ENCODE measurements at places on chromosomes 3 and 15.

DNA sequence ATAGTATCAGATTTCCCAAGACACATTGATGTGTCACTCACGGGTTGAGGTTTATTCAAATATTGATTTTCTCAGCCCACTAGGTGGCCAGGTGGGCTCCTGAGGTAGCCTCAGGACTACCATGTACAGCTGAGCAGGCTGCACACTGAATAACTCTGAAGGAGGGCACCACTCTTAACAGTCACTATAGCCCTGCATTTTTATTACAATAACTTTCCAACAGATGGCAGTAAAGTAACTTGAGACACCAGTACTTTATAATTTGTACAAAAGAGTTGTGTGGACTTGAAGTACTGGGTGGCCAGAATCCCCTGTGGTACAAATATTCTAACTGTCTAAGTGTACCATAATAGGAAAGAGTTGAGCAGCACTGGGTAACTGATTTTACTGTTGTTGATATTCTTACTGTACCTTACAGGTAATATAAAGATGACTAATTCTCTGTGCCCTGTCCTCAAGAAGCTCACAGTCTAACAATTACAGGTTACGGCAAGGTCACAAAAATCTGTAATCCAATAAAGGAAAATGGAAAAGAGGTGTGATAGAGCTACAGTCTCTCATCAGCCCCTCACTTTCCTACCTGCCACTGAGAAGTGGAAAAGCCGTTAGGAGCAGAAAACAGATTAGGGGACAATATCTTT, 76.0 kb downstream of the ETFA start:
- DNase-seq: peak; percentile 45

DNA sequence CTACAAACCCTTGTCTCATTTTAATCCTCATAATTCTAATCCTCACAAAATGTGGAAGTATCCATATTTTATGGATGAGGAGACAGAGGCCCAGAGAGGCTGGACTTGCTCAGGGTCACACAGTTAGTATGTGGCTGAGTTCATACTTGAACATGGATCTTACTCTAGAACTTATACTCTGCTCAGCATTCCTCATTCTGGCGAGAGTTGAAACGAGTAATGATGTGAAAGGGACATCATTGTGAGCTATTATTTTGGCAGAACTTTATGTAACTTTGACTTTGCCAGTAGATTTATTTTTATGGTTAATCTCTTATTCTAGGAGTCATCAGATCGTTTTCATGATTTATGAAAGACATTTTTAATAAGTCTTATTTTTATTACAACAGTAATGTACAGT, 17.5 kb downstream of the AKAP13 start:
- no peak for DNase-seq

DNA sequence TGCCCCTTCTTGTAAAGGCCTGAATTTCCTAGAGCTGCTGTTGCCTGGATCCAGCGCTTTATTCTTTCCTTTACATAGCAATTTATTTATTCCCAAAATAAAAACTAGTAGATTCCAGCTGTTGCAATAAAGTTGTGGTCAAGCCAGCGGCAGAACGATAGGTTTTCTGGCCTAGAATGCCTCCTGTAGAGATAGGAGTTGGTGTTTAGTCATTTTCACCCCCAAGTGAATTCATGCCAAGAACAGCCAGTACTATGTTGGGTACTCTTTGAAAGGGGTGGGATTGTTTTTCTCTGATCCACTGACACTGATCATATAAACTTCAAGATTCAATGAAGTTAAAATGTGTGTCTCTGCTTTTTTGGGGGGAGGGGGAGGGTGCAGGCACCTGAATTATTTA, 69.7 kb downstream of the KLHL25 start:
- DNase-seq: no peak

DNA sequence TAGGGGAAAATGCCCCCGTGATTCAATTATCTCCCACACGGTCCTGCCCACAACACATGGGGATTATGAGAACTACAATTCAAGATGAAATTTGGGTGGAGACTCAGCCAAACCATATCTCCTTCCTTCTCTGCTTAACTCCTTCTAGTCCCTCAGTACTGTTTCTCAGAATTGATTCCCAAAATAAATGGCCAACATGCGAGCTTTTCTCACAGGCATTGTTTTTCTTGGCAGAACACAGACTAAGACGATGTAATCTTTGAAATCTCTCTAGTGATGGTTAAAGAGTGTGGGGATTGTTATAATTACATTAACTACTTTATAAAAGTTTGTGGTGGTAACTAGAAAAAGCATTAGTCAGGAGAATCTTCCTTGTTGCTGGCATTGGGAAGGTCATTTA, 366.5 kb downstream of the LPP start:
- no peak for DNase-seq

- no peak for DNase-seq
Measured at GRCh38 chr3:133563186-133563591, 10.3 kb upstream of the CDV3 start.

DNA sequence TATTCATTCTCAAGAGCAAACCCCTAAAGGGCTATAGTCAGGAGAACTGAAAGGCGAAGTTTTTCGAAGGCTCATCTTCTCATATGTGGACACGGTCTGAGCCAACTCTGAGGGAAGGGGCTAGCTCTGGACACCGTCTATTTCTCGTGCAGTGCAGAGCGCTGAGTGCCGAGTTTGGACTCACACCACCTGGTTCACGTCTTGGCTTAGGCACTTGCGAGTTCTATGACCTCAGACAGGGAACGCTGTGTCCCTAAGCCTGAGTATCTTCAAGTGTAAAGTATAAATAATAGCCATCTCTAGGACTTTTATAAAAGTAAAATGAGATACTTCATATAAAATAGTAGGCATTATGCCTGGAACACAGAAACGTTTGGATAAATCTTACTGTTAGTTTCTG, 223.7 kb downstream of the FMN1 start:
- no peak for DNase-seq

DNA sequence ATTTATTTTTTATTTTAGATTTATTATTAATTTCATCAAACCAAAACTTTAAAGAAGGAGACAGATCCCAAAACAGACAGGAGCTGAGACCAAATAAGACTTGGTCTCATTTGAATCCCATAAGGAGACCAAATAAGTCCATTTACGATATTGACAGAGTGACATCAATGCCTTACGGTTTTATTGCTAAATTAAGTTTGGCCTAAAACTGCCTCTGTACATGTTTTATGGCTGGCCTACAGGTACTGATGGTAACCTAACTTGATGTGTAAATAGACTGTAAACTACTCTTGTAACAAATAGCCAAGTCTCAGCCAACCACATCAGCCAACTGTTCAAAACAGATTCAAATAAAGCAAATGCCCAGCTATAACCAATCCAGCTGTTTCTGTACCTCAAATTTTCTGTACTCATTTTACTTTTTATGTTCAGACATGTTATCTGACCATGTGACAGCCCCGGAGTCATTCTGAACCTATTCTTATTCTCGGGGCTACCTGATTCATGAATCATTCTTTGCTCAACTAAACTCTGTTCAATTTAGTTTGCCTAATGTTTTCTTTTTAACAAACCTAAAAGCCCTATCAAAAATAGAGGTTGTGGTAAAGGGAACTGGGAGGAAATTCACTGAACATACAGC, 89.4 kb upstream of the CDAN1 start:
- DNase-seq: no peak

DNA sequence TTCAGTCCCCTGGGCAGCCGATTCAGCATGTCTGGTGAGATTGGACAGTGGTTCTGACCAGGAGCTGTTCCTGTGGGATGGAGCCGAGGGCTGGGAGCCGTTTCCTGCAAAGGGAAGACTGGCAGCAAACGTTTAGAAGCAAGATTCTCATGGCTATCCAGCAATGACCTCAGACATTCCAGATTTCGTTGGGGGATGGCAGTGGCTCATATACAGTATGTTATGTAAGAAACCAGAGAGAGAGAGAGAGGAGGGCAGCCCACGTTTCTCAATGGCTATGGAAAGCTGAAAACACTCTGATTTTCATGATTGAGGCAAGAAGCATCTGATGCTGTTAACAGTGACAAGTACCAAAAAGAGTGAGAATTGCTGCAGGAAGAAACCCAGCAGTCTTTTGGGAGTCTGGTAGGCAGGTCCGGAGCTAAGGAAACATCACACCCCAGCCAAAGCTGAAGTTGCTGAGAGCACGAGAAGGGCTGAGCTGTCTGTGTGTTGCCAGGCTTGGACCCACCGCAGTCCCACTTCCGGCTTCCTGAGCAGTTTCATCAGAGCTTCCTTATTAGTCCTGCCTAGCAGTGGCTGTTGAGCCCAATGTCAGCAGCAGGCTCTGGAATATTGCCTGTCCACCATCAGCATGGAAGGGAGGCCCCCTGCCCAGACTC, 25.6 kb upstream of the VPS8 start:
- peak; percentile 96 for DNase-seq

DNA sequence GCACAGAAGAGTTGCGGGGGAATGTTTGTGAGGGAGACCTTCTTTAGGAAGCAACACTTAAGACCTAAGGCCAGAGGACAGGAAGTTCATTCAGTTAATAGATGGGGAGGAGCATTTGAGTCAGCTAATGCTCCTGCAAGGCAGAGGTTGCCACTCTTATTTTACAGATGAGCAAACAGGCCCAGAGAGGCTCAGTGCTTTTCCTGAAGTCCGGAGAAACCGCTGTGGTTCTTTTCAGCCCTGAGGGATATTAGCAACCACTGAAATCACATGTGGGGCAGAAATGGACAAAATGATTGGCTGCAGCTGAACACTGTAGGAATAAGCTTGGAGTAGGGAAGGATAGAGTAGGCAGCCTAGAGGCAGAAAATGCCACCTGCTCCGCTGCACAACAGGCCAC, 33.3 kb upstream of the RTP4 start:
- no peak for DNase-seq

- DNase-seq: no peak
Measured at GRCh38 chr3:151047636-151048035, 37.8 kb upstream of the MED12L start.

DNA sequence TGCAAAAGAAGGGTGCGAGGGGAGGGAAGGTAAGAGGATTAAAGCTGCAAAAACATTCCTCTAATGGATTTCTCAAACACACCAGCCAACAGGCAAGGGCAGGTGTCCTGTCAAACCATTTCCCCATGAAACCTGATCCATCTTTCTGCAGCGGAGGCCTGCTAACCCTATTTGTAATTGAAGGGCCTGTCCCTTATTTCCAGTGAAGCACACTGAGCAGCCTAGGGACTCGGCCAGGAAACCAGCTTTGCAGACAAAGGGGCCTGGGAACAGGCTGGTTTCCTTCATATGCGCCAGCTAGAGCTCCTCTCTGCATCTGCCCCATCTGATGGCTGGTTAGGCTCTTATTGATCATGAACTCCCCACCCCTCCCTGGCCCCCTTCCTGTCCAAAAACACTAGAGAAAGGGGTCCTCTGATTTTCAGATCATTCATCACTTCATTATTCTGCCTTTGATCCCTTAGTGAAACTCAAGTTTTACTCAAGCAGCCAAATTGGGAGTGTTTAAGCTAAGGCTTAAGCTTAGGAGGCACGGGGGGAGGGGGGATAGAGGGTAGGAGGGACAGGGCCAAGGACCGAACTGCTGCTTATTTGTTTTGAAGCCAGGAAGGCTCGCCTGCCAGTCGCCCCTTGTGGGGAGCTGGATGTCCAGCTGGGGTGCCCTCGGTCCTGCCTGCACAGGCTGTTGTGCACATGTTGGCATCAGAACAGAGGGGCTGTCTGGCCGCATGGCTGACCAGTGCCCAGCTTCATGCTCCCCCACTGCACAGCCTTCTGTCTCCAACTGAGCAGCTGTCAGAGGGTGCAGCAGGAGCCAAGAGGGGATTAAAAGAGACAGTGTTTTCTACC, 53.1 kb downstream of the BOC start:
- no peak for DNase-seq

- DNase-seq: no peak
Measured at GRCh38 chr15:22961762-22962161, 18.4 kb downstream of the CYFIP1 start.

GRCh38 chr15:50180091-50180490, 1.9 kb upstream of the SLC27A2 start:
- DNase-seq: no peak

DNA sequence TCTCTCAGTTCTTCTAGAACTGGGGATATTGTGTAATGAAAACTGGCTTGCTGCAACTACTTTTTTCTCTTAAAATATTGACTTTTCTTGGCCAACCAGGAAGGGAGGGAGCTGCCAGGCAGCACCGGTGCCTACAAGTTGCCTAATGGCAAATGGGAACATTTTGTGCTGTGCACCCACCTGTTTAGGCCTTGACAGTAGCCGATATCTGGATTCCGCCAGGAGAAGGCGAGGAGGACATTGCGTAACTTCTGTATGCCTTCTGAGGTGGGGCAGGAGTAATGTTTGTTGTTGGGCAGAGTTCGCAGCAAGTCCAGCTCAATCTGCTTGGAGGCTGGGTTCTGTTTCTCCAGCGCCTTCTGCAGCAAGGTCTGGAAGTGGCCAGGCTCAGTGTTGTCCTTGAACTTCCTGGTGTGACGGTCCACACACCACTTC, 64.9 kb downstream of the TBC1D2B start:
- no peak for DNase-seq

GRCh38 chr3:5431146-5431545, 243.6 kb downstream of the EDEM1 start:
- no peak for DNase-seq

DNA sequence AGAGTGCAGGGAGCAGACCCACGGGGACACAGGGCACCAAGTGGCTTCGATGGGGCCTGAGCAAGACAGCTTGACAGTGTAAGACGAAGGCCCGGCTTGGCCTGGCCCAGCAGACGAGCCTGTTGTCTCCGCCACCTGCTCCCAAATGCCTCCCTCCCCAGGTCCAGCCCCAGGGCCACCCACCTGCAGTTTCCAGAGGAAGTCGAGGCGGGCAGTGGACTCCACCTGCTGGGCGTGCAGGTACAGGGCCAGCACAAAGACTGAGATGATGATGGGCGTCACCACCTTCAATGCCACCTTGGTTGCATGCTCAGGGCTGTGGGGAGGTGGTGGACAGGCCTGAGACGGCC, 94.1 kb downstream of the SEC22A start:
- no peak for DNase-seq

DNA sequence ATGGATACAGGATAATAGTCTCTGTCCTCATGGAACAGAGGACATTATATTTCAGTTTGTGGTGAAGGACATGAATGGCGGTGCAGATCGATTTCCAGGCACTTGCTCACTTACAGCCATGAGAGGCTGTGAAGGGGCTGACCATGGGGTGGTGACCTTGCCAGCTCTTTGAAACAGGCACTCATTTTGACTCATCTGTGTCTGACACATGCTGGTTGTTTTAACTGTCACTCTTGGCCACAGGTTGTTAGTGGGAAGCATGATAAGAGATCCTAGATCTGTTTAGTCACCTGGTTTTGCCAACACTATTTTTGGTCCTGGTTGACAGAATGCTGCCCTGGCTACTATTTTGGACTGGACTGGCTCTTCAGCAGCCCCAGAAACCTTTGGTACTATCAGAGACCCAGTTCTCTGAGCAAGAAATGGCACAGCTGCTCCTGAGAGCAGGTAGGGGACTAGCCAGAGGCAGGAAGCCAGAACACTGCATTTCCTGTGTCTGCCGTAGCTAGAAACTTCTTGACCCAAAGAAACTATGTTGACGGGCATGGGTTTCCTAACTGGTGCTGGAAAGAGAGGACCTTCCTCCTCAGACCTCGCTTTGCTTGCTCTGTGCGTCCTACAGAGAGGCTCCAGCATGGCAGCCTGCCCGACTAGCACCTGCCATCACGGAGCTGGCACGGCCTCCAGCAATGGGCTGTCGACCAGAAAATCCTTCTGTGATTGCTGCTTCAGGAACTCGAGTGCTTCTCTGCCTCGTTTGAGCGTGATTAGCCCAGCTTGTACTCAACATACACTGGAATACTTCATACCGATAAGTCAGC, 6.3 kb downstream of the PXYLP1 start:
- no peak for DNase-seq
